Putamen (tissue), 1 donor: ENCODE measurements at places on chromosomes 11 and 22.

GRCh38 chr22:24011735-24012068 is 598 bp downstream of the CABIN1 start:
- no peak for DNase-seq

DNA sequence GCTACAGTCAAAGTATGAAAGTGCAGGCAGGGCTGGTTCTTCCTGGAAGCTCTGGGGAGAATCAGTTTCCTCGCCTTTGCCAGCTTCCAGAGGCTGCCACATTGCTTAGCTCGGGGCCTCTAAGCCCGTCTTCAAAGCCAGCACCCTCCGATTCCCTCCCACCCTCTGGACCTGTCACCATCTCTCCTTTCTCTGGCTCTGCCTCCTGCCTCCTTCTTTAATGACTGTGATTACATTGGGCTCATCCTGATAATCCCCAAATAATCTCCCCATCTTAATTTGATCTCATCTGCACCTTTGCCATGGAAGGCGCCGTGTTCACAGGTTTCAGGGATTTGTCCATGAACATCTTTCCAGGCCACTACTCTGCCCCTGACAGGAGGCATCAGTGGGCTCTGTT is 42.5 kb downstream of the MCM5 start:
- no peak for DNase-seq

DNA sequence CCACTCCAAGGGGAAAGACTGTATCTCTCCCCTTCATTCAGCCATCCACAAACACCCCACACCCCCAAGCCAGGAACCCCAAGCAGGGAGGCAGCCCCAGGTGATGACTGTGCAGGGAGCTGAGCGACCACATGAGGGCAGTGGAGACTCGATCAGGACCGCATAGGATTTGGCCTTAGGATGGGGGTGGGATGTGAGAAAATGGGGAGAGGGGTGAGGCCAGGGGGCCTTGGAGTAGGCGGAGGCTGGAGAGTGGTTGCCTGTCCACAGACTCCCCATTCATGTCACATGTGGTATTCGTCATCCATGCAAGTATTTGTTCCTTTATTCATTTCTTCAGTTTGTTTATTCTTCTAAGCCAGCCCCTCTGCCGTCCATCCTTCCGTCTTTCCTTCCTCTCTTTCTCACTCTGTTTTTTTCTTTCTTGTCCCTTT is 2.7 kb upstream of the RHOD start:
- DNase-seq = peak; percentile 42

DNA sequence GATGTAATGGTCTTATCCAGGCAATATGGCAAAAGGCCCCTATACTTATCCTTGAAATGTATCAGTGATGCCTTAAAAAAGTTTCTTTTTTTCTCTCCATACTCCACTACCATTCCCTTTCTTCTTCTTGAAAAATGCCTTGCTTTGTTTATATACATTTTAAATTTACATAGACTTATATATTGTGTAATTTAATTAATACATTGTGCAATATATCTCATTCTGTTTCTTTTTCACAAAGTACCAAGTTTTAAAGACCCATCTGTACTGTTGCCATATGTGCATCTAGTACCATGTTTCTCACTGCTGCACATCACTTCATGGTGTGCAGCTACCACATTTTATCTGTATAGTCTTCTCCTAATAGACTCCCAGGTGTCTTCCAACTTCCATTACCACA is 7.5 kb downstream of the MMP8 start:
- DNase-seq = no peak

GRCh38 chr11:113977701-113978100 is 2.8 kb downstream of the HTR3A start:
- DNase-seq = no peak
